Upper lobe of right lung (tissue), 1 donor: ENCODE measurements at places on chromosomes 16 and 17. TPM values are rescaled to one million over a fixed set of nuclear protein-coding genes. Genes with fewer than 3 reads are reported as not detected.
A peak's percentile ranks its signal among the peaks of the same experiment; 100 is the strongest.

Gene BCAS3
- 23.5 TPM for total RNA-seq

DNA sequence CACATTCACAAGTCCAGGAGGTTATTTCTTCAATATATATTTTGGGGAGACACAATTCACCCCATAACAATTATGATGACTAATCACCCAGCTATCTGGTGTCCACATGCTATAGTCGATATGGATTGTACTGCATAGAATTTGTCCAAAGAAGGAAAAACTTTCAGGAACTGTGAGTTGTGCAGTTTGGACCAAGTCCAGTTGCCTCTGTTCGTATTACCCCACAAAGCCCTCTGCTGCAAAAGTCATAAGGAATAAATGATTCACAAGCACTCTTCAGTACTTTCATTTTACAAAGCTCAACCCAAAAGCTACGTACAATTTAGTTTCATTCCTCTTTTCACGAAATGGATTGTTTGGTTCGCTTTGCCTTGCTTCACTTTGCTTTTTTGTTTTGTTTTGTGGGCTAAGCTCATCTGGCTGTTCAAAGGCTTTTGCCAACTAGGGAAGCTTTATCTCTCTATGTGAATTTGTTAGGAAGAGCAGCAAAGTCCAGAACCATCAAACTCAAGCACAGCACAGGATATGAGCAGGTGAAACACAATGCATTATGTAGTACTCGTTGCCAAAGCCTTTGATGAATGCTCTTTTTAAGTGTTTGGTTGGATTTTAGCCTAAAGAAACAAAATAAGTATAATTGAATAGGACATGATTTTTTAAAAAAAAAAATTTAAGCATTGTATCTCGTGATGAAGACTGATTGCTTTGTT, 98.6 kb downstream of the ZNF18 start:
- no peak for DNase-seq

DNA sequence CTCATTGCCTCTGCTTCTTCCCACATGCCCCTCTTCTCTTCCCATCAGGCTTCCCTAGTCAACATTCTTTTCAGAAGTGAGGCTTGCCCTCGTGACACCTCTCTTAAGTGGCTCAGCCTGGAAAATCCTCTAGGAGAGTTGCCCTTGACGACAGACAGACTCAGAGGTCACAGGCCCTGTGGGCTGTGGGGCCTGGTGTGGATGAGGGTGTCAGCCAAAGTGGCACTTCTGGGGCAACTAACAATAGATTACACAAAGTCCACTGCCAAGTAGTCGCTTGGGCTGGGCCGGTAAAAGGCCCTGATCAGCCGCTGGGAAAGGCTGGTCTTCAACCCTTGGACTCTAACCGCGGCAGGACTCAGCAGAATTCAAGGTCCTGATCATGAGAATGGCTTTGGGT, 33.7 kb upstream of the METTL16 start:
- peak; percentile 80 for DNase-seq

DNA sequence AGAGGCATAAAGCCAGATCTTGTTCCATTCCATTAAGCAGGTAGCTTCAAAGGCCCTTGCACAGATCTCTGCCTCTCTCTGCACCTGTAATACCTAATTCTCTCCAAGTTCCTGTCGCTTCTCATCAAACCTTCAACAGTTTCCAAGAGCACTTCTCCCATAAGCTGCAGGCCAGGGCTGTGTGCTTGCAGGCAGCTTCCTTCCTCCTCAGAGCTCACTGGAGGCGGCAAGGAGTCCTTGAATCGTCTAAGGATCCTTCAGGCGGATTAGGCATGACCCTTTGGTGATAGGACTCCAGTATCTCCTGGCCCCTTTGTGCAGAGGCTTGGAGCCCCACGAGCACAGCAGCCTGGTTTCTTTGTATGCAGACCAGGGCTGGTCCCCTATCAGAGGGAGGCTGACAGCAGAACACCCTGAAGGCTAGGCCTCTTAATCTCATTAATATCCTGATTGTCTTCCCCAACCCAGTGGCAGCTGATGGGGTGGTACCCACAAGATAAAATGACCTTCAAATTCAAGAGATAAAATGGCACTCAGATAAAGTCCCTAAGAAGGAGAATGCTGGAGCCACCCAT, 19.8 kb downstream of the HNF1B start:
- DNase-seq = no peak

DNA sequence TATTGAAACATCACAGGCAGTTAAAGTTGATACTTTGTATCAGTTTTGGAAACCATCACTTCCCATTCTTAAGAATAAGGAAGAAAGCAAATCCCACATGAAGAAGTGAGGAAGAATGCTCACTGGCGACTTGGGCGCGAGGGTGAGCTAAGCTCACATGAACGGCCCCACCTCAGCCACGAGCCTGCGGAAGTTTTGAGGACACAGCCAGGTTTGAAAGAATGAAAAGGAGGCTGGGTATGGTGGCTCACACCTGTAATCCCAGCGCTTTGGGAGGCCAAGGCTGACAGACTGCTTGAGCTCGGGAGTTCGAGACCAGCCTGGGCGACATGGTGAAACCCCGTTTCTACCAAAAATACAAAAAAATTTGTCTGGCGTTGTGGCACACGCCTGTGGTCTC, 110.3 kb upstream of the CHMP6 start:
- no peak for DNase-seq
